ENCODE measurements at places on chromosomes 11 and 22. TPM values are rescaled to one million over a fixed set of nuclear protein-coding genes. Genes with fewer than 3 reads are reported as not detected.

The NLRX1 gene
- total RNA-seq = 11.6 TPM

GRCh38 chr22:47629791-47630655, 867.6 kb downstream of the TBC1D22A start:
- no peak for DNase-seq

The ANKRD13D gene
- total RNA-seq = 244 TPM

The SERPING1 gene
- total RNA-seq = not detected

DNA sequence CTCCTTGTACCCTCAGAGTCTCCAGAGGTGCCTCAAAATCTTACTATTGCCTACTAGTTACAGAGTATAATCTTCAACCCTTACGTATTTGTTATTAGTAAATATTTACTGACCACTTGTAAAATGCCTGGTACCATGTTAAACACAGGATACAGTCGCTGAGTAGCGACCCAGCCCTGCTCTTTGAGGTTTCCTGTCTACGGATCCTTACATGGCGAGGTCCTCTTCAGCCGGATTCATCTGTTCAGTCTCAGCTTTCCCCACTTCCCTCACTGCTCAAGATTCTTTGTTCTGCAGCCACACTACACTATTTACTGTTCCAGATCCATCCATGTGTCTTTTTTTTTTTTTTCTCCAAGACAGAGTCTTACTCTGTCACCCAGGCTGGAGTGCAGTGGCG, 13.2 kb upstream of the TTC36 start:
- DNase-seq = no peak

The MYO18B gene
- not detected for total RNA-seq

The TENM4 gene
- total RNA-seq = 0.03 TPM

- DNase-seq = no peak
Measured at GRCh38 chr11:34425360-34425759, 13.4 kb upstream of the CAT start.

- no peak for DNase-seq
Measured at GRCh38 chr11:82791779-82792178, 58.1 kb upstream of the FAM181B start.

- DNase-seq = peak; percentile 47
Measured at GRCh38 chr11:62370743-62371440, 33.6 kb downstream of the ASRGL1 start.

The SEZ6L gene
- not detected for total RNA-seq

GRCh38 chr11:63610604-63611394, 3.4 kb downstream of the PLAAT3 start:
- DNase-seq = no peak

The FZD4 gene
- 0.13 TPM for total RNA-seq

GRCh38 chr11:117796872-117797529, at the start of gene DSCAML1:
Gene DSCAML1, minus strand, starts transcription at chr11:117797216. Its CDS starts 137 bp downstream, at chr11:117797079.
- DNase-seq = no peak

DNA sequence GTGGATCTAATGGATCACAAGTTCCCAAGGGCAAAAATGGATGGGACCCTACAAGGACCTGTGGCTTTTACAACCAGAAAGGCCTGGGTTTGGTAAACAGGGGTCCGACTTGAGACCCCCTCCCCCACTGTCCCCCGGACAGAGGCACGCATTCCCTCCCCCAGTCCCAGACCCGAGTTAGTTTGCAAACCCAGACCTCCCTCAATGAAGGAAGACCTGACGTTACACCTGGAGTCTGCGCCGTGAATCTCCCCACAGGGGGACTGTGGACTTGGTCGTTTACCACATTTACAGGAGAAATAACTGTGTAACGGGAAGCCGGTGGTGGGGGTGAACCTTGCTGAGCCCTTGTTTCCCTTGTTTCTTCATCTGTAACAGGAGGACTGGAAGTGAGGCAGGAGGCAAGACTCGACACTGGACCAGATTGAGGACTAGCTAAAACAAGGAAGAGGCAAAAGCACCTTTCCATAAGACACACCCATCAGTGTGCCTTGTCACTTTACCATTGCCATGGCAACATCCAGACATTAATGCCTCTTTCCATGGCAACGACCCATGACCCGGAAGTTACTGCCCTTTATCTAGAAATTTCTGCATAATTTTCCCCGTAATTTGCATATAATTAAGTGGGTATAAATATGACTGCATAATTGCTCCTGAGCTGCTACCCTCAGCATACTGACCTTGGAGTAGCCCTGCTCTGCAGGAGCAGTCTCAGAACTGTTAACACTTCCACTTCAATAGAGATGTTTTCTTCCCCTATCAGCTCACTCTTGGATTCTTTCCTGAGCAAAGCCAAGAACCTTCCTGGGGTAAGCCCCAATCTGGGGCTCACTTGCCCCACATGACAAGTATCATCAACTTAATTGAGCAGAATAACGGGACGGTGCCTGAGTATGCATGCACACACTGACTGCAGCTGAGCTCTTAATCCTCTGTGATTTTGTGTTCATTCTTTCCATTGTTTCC, 25.4 kb downstream of the PDGFB start:
- DNase-seq = no peak

The FXYD2 gene
- 4.3 TPM for total RNA-seq

The KCTD14 gene
- total RNA-seq = 0.18 TPM

DNA sequence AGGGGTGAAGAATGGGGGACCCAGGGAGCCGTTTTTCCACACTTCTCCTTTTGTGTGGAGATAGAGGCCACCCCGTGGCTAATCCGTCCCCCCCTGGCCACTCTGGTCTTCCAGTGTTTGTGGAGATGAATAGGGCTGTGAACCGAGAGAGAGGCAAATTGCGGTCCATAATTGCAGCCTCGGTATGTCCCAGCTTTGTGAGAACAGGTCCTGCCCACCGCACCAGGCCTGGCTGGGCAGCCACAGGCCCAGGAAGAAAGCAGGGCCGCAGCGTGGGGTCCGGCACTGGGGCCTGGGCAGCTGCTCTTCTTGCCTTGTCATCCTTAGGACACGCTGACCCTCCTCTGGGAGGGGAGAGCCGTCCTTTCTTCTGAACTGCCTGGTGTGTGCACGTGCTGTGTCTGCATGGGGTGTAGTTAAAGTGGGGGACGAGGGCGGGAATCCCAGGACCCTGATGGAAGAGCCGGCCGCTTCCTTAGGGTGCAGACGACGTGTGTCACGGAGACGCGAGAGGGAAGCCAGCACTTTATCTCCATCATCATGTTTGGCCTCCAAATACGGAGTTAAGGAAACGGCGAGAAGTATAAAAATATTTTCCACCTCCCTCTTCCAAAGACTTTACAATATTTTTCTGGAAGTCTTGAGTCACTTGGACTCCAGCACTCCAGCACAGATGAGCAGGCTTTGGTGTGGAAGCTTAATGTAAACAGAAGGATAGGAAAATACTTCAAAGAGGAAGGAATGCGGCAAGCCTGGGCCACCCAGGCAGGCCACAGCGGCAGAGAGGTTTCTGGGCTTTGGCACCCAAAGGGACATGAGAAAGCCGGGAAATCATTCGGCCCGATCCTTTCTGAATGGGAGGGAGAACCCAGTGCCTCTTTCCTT, 1248.4 kb downstream of the BRD1 start:
- DNase-seq = no peak

- DNase-seq = no peak
Measured at GRCh38 chr11:34149786-34150185, 44.4 kb downstream of the NAT10 start.

DNA sequence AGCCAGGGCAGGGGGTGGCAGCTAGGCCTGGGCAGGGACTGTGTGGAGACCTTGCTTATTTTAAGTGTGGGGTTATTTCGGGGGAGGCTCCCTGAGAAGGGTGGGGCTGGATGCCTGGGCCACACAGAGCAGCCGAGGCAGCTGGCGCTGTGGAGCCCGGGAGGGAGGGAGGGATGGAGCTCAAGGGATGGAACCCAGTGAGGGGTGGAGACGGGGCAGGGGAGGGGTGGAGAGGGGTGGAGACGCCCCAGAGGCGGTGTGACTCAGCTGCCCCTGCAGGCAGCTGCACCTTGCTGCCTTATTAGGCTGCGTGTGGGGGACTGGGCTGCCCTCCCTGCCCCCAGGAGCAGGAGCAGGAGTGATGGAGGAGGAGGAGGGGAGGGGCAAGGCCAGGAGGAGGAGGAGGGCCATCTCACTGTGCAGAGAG, 9.8 kb upstream of the TSSC4 start:
- DNase-seq = no peak

DNA sequence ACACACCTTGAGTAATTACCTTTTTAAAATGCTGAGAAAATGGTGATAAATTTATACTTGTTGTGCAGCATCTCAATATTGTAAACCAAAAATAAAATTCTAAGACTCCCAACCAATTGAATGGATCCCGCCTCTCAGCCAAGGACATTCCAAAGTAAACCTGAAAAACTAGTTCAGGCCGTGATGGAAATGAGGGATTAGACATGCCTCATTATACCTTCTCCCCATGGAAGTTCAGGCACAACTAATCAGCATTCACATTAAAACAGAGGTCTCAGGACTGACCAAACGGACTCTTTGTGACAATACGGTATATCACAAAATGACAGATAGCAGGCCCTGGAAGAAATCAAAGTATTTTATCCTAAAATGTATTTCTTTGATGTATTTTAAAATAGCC, 907.4 kb upstream of the RAG2 start:
- no peak for DNase-seq

- no peak for DNase-seq
Measured at GRCh38 chr22:19062139-19062942, 59.9 kb downstream of the DGCR2 start.

The LRP5 gene
- total RNA-seq = 1.8 TPM

DNA sequence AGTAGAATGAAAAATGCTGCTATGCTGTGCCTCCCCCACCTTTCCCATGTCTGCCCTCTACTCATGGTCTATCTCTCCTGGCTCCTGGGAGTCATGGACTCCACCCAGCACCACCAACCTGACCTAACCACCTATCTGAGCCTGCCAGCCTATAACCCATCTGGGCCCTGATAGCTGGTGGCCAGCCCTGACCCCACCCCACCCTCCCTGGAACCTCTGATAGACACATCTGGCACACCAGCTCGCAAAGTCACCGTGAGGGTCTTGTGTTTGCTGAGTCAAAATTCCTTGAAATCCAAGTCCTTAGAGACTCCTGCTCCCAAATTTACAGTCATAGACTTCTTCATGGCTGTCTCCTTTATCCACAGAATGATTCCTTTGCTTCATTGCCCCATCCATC, 14.9 kb upstream of the HBE1 start:
- no peak for DNase-seq

The HSPB2 gene
- not detected for total RNA-seq

The MMP11 gene
- 5.3 TPM for total RNA-seq

The TKFC gene
- 53.4 TPM for total RNA-seq

DNA sequence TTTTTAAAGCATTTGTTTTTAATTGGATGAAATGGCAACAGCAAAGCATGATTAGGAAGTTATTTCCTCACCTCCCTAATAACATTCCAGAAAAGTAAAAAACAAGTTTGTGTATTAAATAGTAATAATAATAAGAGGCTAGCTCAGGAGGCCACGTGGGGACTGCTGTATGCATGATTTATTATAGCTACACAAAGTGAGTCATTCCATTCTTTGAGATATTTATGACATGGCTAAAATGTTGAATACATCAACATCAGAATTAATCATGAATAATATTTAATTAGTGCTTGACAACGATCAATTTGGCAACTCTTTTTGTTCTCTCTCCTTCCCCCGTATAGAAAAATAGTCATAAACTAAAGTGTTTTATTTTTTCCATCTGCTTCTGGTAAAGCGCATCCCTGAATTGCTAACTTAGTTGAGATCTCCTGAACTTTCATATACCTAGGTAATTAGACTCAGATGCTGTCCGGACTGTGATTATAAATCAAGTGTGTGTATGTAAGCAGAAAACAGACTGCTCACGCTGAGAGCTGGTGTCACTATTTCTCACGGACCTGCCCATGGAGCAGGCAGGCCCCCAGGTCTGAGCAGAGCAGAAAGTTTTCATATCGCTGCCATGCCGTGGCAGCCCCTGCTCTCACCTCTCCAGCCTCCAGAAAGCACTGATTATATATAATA, 125.7 kb downstream of the WT1 start:
- no peak for DNase-seq

All from T-cell (primary cell).